GM06990 (cell line): ENCODE measurements at places on chromosomes 16 and 17.

DNA sequence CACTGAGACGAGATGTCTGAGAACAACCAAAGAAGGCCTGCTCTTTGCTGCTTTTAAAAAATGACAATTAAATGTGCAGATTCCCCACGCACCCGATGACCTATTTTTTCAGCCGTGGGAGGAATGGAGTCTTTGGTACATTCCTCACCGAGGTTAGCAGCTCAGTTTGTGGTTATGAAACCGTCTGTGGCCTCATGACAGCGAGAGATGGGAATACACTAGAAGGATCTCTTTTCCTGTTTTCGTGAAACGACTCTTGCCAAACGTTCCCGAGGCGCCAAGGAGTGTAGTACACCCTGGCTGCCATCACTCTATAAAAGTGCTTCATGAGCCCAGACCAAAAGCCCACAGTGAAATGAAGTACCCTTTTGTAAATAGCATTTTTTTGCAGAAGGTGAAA is 87.8 kb downstream of the CRISPLD2 start:
- no peak for DNase-seq

GRCh38 chr16:442976-443375 is 17.5 kb downstream of the RAB11FIP3 start:
- DNase-seq = no peak

DNA sequence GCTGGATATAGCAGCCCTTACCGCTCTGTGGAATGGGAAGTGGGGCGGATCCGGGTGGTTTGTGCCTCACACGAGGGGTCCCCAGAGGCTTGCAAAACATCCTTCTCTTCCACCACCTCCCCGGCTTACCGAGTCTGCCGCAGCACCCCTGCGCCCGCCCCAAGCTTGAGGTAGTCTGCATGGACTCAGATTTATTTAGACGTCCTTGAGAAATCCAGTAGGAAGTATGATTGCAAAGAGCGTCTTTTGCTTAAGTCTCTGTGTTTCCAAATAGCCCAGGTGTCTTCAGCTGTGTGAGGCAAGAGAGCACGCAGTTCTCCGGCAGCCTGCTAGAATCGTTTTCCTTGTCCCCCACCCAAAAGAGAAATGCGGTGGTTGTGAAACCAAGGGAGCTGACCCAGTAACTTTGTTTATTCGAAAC is 2.4 kb downstream of the KIAA0513 start:
- no peak for DNase-seq

DNA sequence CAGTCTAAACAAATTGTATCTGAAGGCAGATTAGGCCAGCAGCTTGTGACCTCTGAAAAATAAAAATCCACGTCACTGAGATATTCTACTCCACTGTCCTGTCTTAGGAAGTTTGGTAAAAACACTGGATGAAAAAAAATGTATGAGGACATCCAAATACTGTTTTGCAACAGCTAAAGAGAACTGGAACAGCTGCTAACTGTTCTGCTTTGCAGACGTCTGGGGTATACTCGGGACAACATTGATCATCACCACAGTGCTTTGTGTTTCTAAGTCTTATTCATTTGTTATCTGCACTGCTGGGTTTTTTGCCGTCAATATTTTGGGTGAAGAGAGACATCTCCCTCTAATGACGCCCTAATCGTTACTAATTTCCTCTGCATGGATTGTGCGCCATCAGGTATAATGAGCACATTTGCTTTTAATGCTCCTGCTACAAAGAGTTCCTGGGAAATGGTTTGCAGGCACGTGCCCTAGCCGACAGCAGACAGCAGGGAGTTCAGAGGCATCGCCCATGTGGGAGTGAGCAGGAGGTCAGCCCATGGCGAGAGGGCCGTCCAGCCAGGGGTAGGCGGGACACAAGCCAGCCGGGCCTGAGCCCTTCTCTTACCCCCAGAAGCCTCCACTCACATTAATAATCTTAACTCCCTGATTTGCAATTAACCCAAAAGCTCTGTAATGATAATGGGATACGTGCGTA is 87.0 kb downstream of the CBLN1 start:
- no peak for DNase-seq

DNA sequence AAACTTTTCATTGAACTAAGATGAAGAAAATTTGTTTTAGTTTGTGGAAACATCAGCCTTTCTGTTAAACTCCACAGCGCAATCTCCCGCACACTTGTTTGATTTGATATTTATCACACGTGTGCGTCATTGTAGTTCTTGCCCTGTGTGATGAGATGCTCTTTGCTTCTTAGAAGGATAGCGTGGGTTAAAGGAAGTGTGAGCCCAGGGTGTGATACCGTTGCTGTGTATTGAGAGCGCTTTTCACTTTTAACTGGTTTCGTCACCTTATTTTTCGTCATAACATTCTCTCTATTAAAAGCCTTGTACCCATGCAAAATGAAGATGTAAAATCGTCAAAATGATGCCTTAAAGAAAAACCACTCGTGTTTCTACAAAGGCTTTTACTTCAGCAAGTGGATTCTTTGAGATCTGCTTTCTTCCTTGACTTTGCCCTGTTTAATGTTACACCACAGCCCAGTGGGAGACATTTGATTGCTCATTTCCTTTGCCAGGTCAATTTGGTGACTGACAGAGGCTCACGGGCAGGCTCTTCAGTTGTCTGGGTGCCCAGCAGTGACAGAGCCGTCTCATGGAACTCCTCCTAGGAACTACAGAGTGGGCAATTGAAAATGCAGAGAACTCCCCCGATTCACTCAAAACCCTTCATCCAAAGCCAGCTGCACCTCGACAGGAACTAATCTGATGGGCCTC is 61.1 kb downstream of the RPA1 start:
- no peak for DNase-seq

- DNase-seq = no peak
Observed at GRCh38 chr17:43694081-43694870, 32.6 kb upstream of the MEOX1 start.

DNA sequence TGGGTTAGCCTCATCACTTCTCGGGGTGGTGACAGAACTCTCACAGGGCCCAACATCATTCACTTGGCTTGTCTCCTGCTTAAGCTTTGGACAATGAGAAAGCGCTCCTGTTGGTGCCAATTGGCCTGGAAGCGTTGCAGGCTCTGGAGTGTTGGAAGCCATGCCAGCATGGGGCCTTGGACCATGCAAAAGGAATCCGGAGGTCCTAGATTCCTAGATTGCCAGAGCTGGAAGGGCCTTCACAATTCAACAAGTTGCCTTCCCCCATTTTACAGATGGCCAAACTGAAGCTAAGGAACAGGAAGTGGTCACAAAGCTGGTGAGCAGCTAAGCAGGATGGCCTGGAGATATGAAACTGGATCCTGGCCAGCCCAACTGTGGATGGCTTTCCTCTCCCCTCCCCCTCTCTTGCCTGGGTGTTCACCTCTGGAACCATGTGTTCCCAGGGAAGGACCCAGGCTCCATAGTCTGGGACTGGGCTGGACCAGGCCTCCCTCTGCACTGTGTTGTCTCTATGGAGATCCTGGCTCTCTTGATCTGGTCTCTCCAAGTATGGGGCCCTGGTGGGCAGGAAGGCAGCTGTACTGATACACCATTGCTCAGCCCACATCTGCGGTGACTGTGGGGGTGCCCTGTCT is 6.0 kb upstream of the IGFBP4 start:
- DNase-seq = no peak

GRCh38 chr16:56610017-56610608 is 1.7 kb downstream of the MT2A start:
- no peak for DNase-seq

DNA sequence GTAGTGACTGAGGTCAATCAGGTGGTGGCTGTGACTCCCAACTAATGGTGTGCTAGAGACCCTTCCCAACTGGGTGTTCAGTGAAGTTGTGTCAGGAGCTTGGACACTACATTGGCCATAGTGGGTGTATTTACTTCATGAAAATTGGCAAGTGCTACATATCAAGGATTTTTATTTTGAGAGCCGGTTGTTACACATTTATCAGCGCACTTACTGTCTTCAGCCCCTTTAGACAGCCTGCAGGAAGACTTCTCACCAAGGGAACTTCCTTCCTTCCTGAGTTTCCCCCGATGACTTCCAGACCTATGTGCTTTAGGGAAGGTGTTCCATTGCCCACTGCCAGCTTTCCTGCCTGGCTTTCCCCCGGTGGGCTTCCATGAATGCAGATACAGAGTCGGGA is 261.2 kb downstream of the CBLN1 start:
- no peak for DNase-seq

- no peak for DNase-seq
Observed at GRCh38 chr17:80722661-80723060, 178.0 kb downstream of the RPTOR start.
